ENCODE measurements at places on chromosomes 4 and X. TPM values are rescaled to one million over a fixed set of nuclear protein-coding genes. Genes with fewer than 3 reads are reported as not detected.

DNA sequence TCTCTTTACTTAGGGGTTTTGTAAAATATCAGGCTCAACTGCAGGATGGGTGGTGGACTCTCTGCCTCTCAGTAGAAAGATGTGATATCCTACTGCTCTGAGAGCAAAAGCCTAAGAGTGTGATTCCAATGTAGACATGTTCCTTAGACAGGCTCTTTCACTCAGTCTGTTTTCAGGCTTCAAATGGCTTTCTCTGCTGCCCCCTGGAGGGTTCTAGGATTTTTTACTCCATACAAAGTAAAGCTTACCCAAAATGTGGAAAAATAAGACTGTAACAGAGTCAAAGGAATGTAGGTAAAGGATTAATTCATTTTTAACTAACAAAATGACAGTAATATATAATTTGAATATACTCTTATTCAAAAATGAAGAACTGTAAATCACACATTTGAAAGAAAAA is 32.1 kb downstream of the ZGRF1 start:
- DNase-seq, result peak; percentile 16

DNA sequence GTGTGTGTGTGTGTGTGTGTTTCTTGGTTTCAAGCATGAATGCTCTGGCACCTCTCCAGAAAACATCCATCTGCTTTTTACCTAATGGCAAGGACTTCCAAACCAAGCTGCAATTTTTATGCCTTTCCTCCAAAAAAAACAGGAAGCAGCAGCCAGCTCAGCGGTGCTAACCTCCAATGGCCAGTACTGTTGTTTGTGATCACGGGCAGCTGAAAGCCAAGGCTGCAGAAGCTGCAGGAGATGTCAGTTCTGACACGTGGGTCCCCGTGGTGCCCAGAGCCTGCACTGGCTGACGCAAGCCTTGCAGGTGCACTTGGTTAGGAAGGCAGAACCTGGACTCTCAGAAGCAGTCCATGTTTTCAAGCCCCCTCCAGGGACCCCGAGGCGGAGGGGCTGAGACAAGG is 313.6 kb upstream of the DDX53 start:
- DNase-seq, result peak; percentile 79

GRCh38 chr4:173507471-173508385 is 22.3 kb downstream of the HAND2 start:
- no peak for DNase-seq

- no peak for DNase-seq
Measured at GRCh38 chrX:141341743-141342142, 99.4 kb upstream of the SPANXC start.

- DNase-seq, result peak; percentile 18
Measured at GRCh38 chrX:34578237-34578636, 78.8 kb downstream of the TMEM47 start.

DNA sequence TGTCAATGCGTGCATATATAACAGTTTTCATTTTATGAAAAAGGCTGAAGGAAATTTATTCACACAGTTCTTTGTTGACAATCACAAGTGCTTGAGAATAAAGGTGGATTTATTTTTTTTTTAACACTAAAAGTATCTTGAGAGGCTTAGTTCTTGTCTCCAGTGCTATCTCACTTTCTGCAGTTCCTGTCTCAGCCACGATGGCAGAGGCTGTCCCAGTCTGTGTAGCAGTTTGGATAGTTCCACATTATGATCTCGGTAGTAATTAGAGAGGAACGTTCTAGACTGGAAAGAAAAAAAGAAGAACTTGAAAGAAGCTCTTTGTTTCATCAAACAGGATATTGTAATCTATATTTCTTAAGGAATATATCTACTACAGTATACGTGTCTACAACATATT is 229.0 kb downstream of the UGT8 start:
- DNase-seq, result no peak

GRCh38 chr4:78592088-78592783 is 40.7 kb downstream of the ANXA3 start:
- no peak for DNase-seq

DNA sequence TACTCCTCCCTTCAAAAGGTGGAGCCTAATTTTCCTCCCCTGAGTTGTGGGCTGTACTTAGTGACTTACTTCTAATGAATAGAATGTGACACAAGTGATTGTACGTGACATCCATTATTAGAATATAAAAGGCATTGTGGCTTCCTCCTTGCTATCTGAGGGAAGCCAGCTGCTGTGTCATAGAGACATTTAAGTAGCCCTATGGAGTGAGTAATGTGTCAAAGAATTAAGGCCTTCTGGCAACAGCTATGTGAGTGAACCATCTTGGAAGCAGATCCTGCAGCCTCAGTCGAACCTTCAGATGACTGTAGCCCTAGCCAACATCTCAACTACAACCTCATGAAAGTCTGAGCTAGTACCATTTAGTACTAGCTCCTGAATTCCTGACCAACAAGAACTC is 76.1 kb downstream of the BCOR start:
- DNase-seq, result no peak

The CXXC4 gene
- total RNA-seq, result 1.6 TPM

The SOX3 gene
- not detected for total RNA-seq

GRCh38 chr4:15652841-15653240 is 2.3 kb downstream of the FBXL5 start:
- no peak for DNase-seq

DNA sequence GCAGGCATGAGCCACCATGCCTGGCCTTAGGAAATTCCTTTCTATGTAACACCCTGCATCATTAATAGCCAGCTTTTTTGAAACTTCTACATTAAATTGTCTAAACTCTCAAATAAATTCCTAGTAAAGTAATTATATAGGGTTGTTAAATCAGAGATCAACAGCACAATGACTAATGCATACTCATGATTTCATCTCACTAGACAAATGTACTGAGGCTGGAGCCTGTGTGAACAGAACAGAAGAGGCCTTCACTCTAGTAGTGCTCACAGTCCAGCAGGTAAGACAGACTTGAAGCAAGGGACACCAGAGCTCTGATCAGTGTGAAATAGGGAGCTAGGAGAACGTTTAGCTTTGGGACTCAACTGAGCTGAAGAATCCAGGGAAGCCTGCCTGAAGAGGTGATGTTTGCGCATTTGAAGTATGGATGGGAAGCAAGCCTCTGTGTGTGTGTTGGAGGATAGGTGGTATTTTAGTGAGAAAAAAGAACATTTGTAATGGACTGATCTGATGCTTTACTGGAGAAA is 3.9 kb downstream of the ZFP42 start:
- DNase-seq, result no peak

The ARX gene
- not detected for total RNA-seq

The ATP10D gene
- 32.4 TPM for total RNA-seq

GRCh38 chrX:67787196-67787595 is 243.4 kb downstream of the AR start:
- DNase-seq, result no peak

GRCh38 chrX:19602866-19603622 is 87.7 kb upstream of the MAP3K15 start:
- peak; percentile 47 for DNase-seq

The BEND2 gene
- not detected for total RNA-seq

GRCh38 chr4:41822325-41822724 is 73.8 kb upstream of the PHOX2B start:
- DNase-seq, result no peak

DNA sequence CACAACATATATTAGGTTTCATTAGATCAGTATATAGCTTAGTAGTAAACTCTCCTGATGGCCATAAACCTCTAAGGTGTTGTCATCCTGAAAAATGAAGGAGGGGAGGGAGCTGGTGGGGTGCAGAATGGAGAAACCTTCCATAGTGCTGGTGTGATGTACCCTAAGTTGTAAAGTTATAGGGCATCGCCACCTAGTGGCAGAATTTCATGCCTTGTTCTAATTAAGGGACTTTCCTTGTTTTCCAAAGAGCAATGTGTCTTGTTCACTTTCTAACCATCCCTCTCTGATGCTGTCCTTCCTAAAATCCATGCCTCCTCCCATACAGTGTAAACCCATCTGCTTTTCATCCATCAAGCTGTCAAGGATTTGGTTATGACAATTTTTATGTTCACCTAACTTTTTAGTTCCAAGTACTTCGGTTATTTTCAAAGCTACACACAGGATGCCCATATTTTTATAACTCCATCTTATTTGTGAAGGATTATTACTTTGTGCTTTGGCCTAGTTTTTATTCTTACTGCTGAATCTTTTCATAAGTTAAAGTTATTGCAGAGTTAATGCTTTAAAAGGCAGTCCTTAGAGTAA is 4.5 kb downstream of the NBDY start:
- DNase-seq, result peak; percentile 31

The GLA gene
- total RNA-seq, result 192 TPM

- no peak for DNase-seq
Measured at GRCh38 chrX:72100051-72100755, 31.5 kb downstream of the RTL5 start.

DNA sequence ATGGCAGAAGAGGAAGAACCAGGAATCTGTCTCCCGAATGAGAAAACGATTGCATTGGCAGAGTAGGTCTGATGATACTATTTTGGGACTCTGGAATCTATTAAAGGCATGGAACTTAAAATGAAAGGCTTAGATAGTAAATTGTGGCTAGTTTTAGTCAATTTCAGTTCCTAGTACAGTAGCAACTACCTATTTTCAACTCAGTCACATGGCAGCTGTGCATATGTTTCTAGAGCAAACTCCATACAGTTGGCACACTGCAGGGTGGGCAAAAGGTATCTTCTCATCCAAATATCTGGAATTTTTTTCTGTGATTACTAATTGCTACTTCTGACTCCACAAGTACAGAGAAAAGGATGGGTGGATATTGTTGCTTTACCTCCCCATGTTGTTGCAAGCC is 663.6 kb downstream of the PCDH7 start:
- no peak for DNase-seq

GRCh38 chrX:150163956-150164726 is 199.0 kb upstream of the MAMLD1 start:
- no peak for DNase-seq

The DUSP9 gene
- total RNA-seq, result 1.3 TPM

DNA sequence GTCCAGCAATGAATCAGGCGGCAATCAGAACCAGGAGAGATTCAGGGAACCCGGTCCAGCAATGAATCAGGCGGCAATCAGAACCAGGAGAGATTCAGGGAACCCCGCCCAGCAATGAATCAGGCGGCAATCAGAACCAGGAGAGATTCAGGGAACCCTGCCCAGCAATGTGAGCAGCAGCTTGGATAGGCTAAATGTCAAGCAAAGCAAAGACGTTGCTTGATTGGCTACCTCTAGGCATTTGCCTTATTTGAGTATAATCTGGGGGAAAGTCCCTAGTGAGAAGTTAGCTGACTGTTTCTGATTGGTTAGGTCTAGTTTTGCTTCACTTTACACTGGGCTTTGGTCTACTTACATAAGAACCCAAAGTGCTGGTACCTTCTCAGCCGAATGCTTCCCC is 1212.2 kb upstream of the TENM3 start:
- DNase-seq, result peak; percentile 14

- DNase-seq, result no peak
Measured at GRCh38 chr4:84243685-84244084, 255.4 kb downstream of the NKX6-1 start.

- no peak for DNase-seq
Measured at GRCh38 chr4:6293661-6294060, 24.0 kb downstream of the WFS1 start.

The PLP1 gene
- total RNA-seq, result not detected

- DNase-seq, result no peak
Measured at GRCh38 chr4:735583-735982, 30.0 kb downstream of the PCGF3 start.

DNA sequence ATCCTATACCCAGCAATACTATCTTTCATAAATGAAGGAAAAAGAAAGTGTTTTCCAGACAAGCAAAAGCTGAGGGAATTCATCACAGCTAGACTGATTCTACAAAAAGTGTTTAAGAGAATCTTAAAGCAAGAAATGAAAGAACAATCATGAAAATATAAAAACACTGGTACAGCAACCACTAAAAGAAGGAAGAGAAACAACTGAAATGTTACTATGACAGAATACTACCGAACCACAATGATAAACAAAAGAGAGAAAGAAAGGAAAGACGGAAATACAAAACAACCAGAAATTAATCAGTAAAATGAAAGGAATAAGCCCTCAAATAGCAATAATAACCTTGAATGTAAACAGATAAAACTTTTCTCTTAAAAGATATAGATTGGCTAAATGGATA is 110.8 kb upstream of the AFF2 start:
- DNase-seq, result no peak

The POLN gene
- total RNA-seq, result 1.8 TPM

DNA sequence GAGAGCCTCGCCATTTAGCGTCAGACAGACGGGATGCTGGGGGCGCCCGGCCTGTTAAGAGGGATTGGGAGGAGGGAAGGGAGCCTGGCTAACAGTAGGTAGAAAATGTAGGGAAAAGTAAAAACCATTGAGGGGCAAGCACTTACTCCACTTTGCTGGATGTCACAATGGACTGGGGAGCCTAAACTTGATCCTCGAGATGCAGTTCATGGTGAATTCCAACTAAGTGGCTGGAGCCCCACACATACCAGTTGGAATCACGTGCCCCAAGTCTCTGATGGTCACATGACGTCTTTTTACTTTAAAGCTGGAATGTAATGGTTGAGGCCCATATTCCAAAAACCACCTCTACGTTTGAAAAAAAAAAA is 1.5 kb downstream of the PLS3 start:
- DNase-seq, result peak; percentile 44

The DEFB131A gene
- total RNA-seq, result not detected

DNA sequence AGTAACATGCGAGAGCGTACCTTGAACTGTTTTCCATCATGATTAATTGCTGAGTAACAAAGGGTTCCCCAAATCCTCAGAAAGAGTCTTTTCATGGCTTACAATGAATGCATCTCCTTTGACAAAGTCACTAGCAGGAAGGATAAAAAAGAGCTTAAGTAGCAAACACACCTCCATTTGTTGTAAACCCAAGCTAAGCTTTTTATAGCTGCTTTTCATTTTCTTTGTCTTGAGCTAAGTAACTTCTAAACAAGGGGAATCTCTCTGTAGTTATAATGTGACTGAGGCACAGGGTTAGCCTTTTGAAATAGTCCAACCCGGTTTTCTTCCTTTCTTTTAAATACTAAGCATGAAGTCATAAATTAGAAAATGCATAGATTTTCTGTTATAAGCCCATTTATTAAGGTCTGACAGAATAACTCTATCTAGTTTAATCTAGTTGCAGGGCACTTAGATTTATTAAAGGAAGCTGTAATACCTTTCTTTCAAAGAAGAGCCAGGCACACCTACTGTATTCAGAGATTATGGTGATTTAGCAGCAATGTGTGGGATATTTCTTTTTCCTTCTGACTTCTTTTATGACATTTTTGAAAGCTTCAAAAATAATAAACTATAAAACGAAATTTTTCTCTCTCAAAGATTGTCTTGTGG is 226.9 kb upstream of the SMIM31 start:
- DNase-seq, result no peak

GRCh38 chrX:111260451-111260850 is 9.8 kb downstream of the CAPN6 start:
- DNase-seq, result no peak

GRCh38 chr4:7857238-7857701 is 82.4 kb downstream of the AFAP1 start:
- peak; percentile 51 for DNase-seq

The FGB gene
- total RNA-seq, result 1.2 TPM

- DNase-seq, result no peak
Measured at GRCh38 chr4:42420140-42420539, 22.9 kb downstream of the SHISA3 start.

- no peak for DNase-seq
Measured at GRCh38 chrX:149643496-149643895, 11.9 kb upstream of the TMEM185A start.
